Posterior vena cava (tissue), 2 donors: ENCODE measurements at places on chromosomes 2 and 18.

DNA sequence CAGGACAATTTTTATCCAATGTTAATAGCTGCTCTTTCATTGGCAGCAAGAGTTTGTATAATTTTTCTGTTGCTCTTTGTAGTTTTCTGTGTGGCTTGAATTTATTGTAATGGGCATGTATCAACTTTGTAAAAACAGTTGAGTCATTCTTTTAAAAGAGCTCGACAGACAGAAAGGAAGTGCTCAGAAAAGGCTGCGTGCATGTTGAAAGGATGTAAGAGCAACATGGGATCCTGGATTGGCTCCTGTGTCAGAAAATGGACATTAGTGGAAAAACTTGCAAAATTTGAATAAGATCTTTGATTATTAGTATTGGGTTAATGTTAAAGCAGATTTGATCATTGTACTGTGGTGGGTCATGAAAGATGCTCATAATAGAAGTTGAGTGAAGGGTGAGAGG lies 93.3 kb upstream of the CDC42EP3 start:
- no peak for DNase-seq

DNA sequence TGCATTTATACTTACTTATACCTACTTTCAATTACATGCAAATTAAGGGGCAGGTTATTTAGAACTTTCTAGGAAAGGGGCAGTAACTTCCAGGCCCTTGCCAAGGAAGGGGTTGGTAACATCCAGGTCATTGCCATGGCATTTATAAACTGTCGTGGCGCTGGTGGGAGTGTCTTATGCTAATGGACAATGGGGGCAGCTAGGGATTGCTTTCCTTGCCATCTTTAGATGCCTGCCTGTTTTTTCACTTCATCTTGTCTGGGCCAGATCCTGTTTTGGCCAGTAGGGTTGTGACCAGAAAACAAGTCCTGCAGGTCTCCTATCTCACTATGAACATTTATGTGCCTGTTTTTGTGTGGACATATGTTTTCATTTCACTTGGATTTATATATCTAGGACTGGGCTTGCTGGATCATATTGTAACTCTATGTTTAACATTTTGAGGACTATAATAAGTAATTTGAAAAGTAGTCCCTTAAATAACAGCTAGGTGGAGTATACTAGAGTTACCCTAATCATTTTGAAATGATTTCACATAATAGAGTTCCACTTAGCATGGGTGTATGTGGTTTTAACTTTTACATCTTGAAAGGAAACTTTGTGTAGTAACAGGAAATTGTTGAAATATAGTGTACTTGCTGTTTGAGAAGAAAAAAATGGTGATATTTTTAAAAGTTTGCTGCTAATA lies 56.1 kb downstream of the LCLAT1 start:
- DNase-seq = no peak

DNA sequence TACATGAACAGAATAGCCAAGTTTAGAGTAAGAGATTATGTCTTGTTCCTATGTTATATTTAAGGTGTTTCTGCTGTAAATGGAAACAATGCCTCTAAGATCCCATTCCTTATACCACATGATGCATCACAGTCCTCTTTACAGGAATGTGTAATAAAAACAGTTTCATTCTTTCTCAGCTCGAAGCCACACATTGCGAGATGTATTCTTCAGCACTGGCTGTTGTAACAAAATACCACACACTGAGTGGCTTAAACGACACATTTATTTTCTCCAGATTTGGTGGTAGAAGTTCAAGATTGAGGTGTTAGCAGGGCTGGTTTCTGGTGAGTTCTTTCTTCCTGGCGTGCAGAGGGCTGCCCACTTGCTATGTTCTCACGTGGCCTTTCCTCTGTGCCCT lies 246.2 kb downstream of the SOCS6 start:
- no peak for DNase-seq

- no peak for DNase-seq
Measured at GRCh38 chr2:209821806-209822205, 50.2 kb downstream of the UNC80 start.

- DNase-seq = peak; percentile 92
Measured at GRCh38 chr18:50649821-50650220, 89.9 kb downstream of the MAPK4 start.

- no peak for DNase-seq
Measured at GRCh38 chr2:12291303-12291702, 425.4 kb upstream of the TRIB2 start.

DNA sequence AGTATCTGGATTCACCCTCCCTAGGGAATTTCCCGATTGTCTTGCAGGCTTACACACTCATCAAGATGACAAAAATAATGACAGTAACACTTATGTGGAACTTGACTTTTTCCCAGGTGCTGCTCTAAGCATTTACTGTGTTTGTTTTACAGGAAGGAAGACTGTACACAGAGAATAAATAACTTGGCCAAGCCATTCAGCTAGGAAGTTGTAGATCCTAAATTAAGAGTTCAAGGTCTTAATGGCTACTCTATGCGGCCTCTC lies 549 bp upstream of the DPP4 start:
- DNase-seq = no peak

- no peak for DNase-seq
Measured at GRCh38 chr2:10906926-10907625, 4.7 kb upstream of the KCNF1 start.

DNA sequence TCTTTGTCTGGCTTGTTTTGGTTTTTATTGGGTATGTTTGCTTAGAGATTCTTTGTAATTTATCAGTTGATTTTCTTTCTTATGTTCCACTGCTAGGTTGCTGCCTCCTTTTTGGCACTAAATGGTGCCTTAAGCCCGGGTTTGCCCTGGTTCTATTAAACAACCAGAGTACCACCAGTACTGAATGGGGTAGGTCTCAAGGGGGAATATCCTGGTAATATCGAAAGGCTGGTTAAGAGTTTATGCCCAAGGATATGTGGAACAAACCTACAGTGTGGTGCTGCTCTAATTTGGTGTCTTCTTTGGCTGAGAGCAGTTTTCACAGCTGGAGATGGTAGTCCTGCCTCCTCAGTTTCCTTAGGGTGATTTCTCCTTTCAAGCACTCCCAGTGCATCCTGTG lies 76.5 kb downstream of the SEMA4F start:
- no peak for DNase-seq

GRCh38 chr2:239753401-239753837 lies 271.7 kb downstream of the NDUFA10 start:
- no peak for DNase-seq

GRCh38 chr2:131431336-131431735 lies 44.6 kb upstream of the TUBA3D start:
- no peak for DNase-seq
